ENCODE measurements at places on chromosomes 5 and 9. TPM values are rescaled to one million over a fixed set of nuclear protein-coding genes. Genes with fewer than 3 reads are reported as not detected.

Gene PIP5K1B
- total RNA-seq: 0.29 TPM

Gene SAPCD2
- total RNA-seq: 134 TPM

Gene C9orf153
- total RNA-seq: 1.9 TPM

DNA sequence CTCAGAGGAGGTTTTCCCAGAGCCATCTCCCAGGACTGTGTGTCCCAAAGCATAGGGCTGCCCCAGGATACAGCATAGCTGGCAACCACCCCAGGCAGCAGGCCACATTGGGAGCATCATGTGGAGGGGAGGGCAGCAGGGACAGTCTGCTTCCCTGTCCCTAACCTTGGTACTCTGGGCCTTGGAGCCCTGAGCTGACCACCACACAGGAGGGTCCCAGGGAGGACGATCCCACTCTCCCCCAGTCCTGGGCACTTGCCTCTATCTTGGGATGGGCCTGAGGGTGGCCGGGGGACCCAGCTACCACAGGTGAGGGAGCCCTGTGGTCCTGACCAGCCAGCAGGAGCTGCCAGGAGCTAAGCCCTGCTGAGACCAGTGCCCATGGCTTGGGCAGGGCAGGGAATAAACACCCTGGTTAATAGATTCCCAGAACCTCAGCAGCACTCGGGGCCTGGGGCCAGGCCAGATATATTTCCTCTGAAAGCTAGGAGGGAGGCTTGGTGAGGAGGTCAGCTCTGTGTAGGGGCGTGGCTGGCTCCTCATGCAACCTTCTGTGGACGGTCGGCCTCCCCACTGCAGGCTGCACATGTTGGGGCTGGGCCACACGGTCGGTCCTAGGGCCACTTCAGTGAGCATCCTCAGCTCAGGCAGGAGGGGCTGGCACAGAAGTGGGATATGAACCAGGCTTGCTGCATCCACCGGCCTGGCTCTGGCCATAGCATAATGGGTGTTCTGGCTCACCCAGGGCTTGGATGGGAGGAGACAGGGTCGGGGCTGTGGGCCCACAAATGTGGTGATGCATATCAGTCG, 4.2 kb downstream of the NINJ1 start:
- H3K27me3 ChIP-seq: no peaks in the 10 kb centered on the region
- DNase-seq: no peak
- H3K27ac ChIP-seq: no peak overlapping the region
- H3K4me1 ChIP-seq: peaks cover 18% of the 10 kb centered on the region

GRCh38 chr9:71901695-71902597, 9.0 kb downstream of the ABHD17B start:
- H3K4me1 ChIP-seq: no peaks in the 10 kb centered on the region
- H3K27me3 ChIP-seq: no peaks in the 10 kb centered on the region
- H3K4me3 ChIP-seq: no peak overlapping the region

GRCh38 chr5:116075191-116075831, 9.5 kb upstream of the COMMD10 start:
- no peaks in the 10 kb centered on the region for H3K36me3 ChIP-seq
- H3K27ac ChIP-seq: no peak overlapping the region
- DNase-seq: no peak

- DNase-seq: no peak
- H3K27me3 ChIP-seq: no peaks in the 10 kb centered on the region
- no peak overlapping the region for H3K4me3 ChIP-seq
- no peaks in the 10 kb centered on the region for H3K36me3 ChIP-seq
These were observed 26.7 kb downstream of the NDUFS6 start for GRCh38 chr5:1827886-1828397.

- H3K27me3 ChIP-seq: no peaks in the 10 kb centered on the region
- no peaks in the 10 kb centered on the region for H3K4me1 ChIP-seq
- H3K4me3 ChIP-seq: no peak overlapping the region
- no peak for DNase-seq
- no peaks in the 10 kb centered on the region for H3K36me3 ChIP-seq
These were observed 76.2 kb downstream of the INSYN2B start for GRCh38 chr5:169904059-169904458.

DNA sequence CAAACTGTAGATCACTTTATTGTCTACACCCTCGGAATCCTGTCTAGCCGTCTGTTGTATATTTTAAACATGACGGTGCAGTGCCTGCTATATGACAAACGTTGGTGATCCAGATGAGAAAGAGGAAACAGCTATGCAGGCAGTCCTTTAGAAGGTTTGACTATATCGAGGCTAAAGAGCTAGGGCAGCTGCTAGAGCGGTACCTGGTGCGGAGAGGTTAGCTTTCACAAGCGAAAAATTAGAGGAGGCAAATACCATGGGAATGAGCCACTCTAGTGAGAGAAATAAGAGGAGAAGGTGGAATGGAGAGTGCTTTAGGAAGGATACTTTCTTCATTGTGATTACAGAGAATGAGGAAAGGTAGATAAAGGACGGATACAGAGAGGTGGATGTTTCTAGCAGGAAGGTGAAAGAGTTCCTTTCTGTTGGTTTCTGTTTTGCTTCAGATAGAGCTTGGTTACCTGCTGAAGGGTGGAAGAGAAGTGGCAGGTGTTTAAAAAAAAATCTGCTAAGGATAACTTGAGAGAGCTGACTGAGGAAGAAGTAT, 959 bp upstream of the FBXL17 start:
- DNase-seq: no peak
- peak overlapping the region; percentile 81 for H3K4me3 ChIP-seq
- peak overlapping the region; percentile 86 for H3K27ac ChIP-seq
- H3K36me3 ChIP-seq: no peaks in the 10 kb centered on the region
- peaks cover 45% of the 10 kb centered on the region for H3K4me1 ChIP-seq

DNA sequence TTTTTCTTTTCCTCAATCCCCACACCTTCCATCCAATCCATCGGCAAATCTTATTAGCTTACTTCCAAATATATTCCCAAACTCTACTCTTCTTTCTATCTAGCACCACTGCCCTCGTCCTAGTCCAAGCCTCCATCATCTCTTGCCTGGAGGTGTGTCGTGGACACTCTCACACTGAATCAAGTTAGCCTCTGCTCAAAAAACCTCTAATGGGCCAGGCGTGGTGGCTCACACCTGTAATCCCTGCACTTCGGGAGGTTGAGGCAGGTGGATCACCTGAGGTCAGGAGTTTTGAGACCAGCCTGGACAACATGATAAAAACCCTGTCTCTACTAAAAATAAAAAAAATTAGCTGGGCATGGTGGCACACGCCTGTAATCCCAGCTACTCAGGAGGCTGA, 46.2 kb downstream of the PFDN1 start:
- peaks cover 49% of the 10 kb centered on the region for H3K4me1 ChIP-seq
- H3K27me3 ChIP-seq: no peaks in the 10 kb centered on the region
- no peak overlapping the region for H3K27ac ChIP-seq
